ENCODE measurements at places on chromosomes 3 and 15.
A peak's percentile ranks its signal among the peaks of the same experiment; 100 is the strongest.

GRCh38 chr15:32106401-32107381 lies 76.4 kb downstream of the CHRNA7 start:
- peak; percentile 13 for DNase-seq

DNA sequence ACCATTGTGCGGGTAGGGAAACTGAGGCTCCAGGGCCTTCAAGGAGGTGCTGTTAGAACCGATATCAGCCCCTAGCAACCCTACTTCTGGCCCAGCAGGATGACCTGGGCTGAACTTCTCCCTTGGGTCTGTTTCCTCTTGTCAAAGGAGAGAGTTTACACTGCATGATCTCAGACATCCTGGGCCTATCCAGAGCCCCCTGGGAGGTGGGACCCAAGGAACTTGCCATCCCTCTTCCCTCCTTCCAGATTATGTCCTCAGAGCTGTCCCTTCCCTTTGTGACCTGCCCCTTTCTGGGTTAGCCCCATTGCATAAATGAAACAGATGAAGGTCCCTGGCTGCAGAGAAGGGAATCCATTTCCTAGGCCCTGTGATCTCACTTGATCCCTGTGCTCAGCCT lies 12.3 kb upstream of the DNAH1 start:
- no peak for DNase-seq

GRCh38 chr3:64046996-64047594 lies 23.8 kb upstream of the PSMD6 start:
- DNase-seq, result no peak

DNA sequence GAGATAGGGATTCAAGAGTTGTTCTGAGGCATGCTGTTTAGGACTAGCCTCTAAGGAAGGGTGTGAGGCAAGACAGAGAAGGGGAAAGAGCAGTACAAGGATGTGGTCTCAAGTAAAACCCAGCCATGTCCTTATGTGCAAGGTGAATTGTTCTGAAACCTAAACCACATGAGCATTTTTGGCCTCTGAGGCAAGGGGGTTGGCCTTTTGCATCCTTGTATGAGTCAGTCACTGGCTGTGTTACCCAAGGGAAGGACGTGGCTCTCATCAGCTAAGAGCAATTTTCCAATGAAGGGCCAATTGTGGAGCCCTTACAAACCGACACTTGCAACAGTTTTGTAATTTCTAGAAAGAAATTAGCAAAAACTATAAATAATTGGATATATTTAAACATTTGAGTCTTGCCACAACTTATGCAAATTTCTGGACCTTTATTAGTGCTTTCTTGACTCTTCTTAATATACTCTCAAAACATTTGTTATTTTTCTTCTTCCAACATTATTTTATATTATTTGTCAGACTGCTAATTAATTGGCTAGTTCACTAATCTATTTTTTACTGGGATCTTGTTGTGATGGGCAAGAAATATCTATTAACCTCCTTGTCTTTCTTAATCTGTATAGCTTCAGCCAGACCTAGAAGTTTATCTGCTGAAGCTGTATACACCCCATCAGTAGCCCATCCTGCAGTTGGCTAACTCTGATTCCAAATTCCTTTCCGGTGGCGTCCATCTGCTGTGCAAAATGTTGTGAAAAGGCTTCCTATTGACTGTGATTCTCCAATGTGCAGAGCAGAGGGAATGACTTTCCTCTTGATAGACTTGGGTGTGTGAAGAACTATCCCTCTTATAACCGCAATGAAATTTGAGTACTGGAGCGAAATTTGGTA lies 97.7 kb upstream of the P2RY1 start:
- no peak for DNase-seq

DNA sequence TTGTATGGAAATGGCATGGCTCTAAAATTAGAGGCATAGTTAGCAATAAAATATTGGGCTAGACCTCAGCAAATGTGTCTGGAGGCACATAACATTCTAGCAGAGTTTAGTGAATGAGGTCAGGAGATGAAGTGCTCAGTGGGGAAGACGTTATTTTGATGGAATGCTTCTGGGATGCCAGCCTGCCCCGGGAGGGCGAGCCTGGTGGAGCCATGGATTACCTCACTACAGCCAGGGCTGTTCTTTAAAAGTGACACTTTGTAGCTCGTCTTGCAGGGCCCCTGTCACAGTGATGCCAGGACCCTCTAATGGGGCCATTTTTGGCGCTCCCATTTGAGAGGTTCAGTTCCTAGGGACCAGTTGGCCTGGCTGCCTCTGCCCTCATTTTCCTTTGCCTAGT lies 48.5 kb downstream of the PXYLP1 start:
- DNase-seq, result no peak

GRCh38 chr3:140351466-140351865 lies 326.4 kb upstream of the TRIM42 start:
- no peak for DNase-seq

DNA sequence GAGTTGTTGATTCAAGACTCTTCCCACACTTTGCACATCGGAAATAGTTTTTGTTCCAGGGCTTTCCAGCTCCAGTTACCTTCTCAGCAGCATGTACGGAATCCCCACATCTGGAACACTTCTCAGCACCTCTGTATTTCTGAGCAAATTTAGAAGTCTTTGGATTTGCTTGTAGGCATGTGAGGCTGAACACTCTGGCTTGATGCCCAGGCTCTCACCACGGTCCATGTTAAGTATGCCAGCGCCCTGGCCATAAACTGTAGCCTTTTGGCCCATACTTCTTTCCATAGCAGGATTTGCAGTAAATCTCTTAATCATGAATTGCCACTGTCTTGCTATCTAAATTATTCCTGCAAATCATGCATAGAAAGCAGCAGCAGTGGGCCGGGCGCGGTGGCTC lies 24.4 kb downstream of the ATP2C1 start:
- DNase-seq, result no peak

GRCh38 chr3:72182206-72182605 lies 397.3 kb upstream of the PROK2 start:
- DNase-seq, result no peak

- DNase-seq, result no peak
Observed at GRCh38 chr3:53712817-53713388, 133.3 kb downstream of the CHDH start.

- DNase-seq, result no peak
Observed at GRCh38 chr15:78415284-78415683, 22.7 kb upstream of the IREB2 start.

- no peak for DNase-seq
Observed at GRCh38 chr15:58298879-58299850, 132.6 kb upstream of the LIPC start.

DNA sequence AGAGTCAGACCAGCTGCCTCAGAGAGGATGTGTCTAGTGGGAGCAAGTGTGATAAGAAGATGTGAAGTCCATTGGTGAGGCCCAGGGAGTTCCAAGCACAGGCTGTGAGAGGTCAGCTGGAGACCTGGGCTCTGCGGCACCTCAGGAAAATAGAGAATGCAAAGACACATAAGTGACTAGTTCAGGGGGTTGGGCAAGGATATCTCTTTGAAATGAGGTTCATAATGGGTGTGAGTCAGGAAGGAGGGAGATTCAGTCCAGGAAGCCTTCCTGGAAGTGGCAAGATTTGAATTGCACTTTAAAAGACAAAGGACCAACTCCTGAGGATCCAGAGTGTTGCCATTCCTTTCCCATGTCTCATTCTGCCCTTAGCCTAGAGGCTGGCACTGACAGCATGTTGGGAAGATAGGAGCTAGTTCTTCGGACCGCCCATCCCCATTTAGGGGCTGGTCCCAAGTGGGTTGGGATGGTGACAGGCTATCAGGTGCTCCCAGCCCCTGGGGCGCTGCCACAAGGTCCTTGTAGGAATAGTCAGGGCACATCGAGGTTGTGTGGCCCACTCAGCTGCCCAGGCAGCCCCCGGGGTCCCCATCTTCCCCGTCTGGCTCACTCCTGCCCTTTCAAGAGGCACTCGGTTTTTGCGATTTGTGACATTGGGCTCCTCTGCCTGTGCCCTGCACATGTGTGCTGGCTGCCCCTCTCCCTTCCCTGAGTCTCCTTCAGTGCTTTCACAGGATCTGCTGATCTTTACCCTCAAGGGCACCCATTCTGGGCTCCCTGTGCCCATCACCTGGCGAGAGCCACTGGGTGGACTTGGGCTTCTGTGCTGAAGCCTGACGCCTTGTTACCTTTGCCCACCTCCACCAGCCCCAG lies 23.7 kb downstream of the ESYT3 start:
- no peak for DNase-seq

- no peak for DNase-seq
Observed at GRCh38 chr3:120708408-120708807, 26.4 kb upstream of the HGD start.

DNA sequence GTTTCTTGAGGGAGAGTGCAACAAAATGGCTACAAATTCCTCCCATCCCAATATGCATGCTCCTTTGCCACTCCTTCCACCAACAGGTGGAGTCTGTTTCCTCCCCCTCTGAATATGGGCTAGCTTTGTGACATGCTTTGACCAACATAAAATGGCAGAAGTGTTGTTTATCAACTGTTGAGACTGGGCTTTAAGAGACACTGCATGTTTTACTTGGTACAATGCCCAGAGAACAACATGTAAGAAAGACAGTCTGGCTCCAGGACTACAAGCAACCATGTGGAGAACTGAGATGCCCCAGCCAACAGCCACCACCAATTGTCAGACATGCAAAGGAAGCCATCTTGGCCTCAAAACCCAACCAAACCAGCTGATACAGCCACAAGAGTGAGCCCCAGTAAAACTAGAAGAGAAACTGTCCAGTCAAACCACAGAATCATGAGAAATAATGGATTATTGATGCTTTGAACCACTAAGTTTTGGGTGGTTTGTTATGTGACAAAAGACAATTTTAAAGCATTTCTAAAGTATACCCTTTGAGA lies 40.5 kb downstream of the NUDT16 start:
- DNase-seq, result no peak

DNA sequence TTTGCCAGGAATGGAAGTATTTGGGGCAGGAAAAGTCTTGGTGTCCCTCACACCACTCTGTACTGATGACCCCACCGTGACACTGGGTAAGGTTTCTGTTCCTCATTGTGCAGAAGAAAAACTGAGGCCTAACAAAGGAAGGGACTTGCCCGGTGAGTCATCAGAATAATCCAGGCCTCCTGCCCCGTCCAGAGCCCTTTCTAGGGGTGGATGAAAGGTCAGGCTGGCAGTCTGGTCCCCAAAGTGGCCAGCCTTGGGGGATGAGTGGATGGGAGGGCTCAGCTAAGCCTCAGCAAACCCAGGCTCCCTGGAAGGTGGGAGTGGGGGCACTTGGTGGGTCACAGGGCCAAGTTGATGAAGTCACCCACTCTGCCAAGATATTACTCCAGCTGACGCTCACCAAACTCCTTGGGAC lies 2.3 kb upstream of the DNAH1 start:
- DNase-seq, result no peak

DNA sequence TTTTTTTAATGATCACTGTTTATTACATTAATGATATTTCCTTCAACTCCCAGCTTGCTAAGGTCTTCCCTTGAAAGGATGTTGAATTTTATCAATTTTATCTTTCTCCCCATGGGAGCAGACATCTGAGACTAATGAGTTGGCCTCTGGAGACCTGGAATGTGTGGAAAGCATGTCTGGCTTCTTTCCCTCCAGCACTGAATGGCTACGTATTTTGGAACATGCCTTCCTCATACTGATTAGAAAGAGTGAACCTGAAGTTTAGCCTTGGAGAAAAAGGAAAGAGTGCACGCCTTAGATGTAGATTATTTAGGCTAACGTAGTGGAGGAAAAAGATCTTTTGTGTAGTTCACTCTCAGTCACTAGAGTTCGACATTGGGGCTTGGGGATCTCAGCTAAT lies 25.1 kb downstream of the CASR start:
- no peak for DNase-seq

Measured in CD4-positive, alpha-beta T cell (primary cell).